ENCODE measurements at places on chromosomes 6 and 20. TPM values are rescaled to one million over a fixed set of nuclear protein-coding genes. Genes with fewer than 3 reads are reported as not detected.

TMEM74B gene
- 2.9 TPM for polyA plus RNA-seq

SLC22A7 gene
- 0.86 TPM for polyA plus RNA-seq

HLA-F gene
- 4.2 TPM for polyA plus RNA-seq

OSTM1 gene
- 23.0 TPM for polyA plus RNA-seq

MAN1A1 gene
- polyA plus RNA-seq = 85.6 TPM

LPIN3 gene
- 20.9 TPM for polyA plus RNA-seq

PNPLA1 gene
- polyA plus RNA-seq = 2.5 TPM

DNA sequence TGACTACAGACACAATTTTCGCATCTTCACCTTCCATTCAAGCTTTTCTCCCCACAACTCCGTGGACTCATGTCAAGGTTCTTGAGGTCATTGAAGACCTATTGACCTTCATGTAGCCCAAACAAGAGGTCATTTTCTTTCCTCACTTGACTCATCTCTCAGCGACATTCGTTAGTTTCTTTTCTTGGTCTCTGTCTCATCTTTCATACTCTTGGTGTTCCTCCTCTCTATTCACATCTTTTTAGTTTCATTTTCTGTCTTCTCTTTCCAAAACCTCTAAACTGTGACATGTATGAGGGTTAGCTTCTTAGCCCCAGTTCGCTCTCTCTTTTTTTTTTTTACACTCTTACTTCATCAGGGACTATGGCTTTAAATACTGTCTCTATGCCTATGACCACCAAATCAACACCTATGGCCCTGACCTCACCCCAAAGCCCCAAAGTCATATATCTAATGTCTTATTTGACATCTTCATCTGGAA is 128.6 kb upstream of the BACH2 start:
- DNase-seq = no peak

- DNase-seq = no peak
Observed at GRCh38 chr6:111524735-111525134, 41.7 kb upstream of the REV3L start.

- DNase-seq = no peak
Observed at GRCh38 chr6:166203003-166203640, 35.5 kb upstream of the TBXT start.

DNA sequence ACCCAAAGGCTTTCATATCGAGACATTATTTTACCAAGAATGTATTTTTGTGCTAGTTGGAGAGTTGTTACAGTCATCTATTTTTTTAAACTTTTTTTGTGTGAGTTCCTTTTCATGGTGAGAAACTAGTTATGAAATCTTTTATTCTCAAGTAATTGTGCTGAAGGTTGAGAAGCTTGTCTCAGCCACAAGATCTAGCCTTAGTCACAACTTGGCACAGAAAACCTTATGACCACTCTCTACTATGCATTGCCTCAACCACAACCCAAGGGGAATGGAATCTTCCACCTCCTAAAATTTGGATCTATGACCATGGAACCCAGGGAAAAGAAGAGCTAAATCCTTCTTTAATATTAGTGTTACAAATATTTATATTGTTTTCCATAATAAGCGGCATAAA is 58.5 kb downstream of the HS3ST5 start:
- DNase-seq = no peak

DNA sequence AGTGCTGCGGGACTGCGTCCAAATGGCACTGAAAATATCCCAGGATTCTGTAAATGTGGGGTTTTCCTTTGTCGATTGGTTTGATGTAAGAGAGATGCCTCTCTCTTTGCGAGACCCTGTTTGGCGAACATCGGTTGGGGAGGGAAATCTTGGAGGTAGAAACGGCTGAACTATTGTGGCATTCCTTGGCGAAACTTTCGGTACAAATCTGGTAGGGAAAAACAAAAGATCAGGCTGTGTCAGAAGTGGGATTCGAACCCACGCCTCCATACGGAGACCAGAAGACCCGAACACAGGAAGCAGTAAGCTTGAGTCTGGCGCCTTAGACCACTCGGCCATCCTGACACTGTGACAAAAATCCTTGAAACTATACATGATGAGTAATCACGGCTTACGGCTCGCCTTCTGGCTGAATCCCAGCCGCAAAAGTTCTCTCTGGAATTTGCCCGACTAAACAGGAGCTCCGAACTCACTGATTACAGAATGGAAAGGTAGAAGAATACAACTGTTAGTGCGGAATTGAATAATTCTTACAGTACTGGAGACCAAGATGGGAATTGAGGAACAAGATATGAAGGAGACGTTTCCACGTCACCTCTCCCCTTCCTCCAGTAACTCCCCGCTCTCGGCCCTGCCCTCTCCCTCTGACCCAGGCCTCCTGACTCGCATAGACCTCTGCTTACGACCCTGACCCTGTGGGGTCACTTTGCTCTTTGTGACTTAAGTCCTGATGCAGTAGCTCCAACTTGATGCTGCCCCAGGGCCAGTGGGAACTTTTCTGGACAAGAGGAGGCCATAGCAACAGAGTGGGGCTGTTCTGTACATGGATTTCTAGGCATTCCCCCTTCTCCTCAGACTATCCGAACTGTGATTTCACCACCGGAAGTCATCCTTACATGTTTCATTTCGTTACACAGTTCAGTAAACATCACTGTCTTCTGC is 132.8 kb upstream of the ZNF184 start:
- no peak for DNase-seq

- DNase-seq = no peak
Observed at GRCh38 chr20:37393196-37393862, 47.4 kb downstream of the SRC start.

GRCh38 chr6:127190552-127190951 is 72.1 kb downstream of the RSPO3 start:
- DNase-seq = no peak

- DNase-seq = no peak
Observed at GRCh38 chr6:13992417-13993055, 67.8 kb downstream of the RNF182 start.

DNA sequence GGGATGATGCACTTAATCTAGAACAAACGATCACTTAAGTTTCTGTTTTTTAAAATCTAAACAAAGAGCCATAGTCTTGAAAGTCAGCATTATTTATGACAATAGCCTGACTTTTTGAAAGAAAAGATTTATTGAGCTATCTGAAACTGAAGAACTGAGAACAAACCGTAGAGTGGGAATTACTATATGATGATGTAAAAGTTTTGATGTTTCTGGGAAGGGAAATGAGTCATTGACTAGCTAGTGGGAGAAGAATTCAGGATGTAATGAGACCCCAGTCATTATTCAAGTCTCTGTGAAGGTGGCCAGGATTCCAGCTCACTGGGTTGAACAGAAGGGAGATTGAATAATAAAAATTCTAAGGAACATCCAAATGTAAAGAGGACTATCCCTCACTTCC is 83.4 kb upstream of the FABP7 start:
- no peak for DNase-seq

DNA sequence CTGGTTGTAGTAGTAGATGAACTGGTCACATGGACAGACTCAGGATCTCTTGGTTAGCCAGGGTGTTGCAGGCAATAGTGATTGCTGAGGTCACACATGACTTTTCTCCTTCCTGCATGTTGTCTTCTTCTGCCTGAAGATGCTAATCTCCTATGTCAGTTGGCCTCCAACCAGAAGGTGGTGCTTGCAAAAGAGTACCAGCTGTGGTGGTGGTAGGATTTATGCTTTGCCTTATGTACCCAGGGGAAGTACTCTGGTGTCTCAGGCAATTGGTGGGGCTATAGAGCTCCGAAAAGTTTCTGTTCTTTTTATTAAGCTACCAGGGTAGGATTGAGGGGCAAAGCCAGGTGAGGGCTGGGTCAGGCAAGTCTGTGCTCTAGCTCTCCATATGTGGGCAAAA is 98.5 kb downstream of the CARMIL1 start:
- no peak for DNase-seq

- DNase-seq = peak; percentile 28
Observed at GRCh38 chr6:41894366-41895299, 542 bp downstream of the USP49 start.

DNA sequence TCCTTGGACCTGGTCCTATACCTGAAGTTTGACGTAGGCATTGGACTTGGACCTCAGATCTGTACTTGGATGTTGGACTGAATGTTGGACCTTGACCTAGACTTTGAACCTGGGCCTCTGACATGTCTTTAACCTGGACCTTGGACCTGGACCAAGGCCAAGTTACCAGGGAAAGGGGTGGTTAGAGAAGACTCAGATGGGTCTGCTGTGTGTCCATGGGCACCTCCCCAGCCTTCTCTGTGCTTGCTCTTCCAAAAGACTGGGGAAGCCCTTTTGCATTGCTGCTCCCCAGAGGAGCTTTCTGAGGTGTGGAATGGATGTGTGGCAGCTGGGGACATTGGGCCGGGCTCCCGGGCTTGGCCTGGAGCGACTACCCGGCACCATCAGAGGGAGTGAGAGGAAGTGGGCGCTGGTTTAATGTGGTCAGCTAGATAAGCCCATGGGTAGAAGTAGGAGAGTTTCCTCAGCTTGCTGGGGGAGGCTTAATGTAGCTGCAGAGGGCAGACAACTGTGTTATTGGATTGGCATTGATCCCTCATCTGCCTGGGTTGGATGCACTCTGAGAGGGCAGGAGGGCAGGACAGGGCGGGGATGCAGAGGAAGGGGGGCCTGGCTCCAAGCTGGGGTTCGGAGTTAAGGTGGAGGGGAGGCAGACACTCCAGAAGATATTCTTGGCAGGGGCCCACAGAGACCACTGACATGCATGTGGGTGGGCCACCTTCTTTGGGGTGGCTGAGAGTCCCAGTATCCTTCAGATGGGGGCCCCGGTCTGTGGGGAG is 4.2 kb downstream of the SCRT2 start:
- DNase-seq = no peak
